SK-N-MC (cell line): ENCODE measurements at places on chromosomes 13 and 19.

- DNase-seq = no peak
Observed at GRCh38 chr19:54309811-54310210, 3.2 kb downstream of the LILRA5 start.

DNA sequence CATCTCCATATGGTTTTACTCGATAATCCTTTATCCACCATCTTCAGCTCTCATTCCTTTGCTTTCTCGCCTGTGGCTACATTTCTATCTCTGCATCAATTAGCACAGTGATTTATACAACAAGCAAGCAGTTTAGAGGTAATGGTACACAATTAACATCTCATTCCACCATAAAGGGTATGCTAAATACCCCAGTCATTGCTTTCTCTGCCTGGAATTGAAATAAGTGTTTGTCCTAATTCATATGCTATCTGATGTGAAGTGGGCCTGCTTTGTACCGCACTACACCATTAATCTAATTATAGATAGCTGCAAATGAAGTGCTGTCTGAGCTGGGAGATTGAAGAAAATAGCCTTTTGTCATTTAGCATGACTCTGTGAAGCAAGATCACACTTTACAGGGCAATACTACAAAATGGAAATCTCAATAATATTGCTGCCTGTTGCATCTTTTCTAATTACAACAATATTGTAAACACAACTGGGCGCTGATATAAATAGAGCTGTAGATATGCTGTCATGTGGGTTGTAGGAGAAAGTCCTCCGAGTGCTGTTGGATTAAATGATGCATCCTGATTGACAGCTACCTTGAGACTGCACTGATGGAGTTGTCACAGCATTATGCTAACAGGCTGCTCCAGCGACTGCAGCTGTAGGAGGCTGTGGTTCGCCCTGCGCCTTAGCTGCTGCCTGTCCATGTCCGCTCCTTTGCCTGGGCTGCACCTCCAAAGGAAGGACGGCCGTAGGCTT is 78.2 kb downstream of the GGACT start:
- DNase-seq = no peak

DNA sequence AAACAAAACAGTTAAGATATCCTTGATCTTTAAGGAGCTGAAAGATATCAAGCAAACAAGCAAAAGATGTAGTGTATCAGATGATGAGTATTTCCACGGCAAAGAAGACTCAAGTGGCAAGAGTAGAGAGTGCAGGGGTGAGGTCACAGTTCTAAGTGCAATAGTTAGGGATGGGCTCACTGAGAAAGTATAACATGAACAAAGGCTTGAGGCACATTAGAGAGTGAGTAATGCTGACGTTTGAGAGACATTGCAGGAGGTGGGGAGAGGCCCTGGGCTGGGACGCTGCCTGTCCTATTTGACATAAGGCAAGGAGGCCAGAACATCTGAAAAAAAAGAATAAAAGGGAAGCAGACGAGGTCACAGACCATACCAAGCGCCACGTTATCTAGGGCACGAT is 1.4 kb downstream of the DUXA start:
- no peak for DNase-seq

- DNase-seq = no peak
Observed at GRCh38 chr13:48678316-48678715, 24.6 kb downstream of the CYSLTR2 start.

GRCh38 chr13:113906571-113906970 is 42.7 kb upstream of the GAS6 start:
- DNase-seq = no peak

DNA sequence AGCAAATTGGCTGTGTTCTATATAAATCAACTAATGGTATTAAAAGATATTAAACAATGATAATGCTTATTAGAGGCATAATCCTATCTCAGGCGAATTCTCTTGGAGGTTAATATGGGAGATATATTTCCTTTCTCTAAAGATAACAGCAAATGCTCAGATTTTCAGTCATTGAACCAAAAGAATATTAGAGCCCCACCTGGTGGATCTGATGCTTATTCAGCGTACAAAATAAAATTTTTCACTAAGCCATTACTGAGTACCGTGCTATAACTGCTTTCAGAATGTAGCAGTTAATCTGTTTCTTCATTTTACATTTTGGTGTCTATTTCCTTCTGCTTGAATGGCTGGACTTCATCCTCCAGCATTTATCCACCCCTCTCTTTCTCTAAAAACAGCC is 143.3 kb upstream of the IPO5 start:
- DNase-seq = no peak

DNA sequence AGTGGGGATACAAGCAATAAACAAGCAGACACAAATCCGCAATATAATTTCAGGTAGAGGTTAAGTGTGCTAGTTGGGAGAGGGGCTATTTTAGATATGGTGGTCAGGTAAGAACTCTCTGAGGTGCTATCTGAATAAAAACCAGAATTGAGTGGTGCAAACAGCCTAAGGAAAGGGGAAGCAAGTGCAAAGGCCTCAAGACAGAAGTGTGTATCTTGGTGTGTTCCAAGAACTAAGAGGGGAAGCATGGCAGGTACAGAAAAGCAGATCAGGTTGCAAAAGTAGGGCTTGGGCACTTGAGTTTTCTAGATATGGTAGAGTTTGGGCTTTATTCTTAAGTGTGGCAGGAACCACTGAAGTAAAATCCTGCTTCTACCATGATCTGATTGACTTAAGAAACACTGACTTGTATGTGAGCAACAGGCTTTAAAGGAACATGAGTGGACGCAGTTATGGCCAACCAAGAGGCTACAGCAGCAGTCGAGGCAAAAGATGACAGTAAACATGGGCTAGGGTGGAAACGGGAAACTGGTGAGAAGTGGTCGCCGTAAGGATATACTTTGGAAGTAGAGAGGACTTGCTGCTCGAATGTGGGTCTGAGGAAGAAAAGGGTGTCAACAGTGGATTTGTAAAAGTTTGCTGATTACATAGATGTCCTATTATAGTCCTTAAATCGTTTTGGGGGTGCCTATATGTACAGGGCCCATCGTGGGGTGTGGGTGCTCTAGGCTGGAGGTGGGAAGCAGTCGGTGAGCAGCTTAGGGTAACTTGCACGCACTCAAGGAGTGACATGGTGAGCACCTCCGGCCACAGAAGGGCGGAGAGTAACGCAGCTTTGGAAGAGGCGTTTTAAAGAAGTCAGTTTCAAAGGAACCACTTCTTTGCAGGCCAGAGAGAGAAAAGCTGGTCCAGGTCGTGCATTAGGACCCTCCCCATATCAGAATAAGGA is 677 bp downstream of the TGDS start:
- DNase-seq = no peak

- DNase-seq = no peak
Observed at GRCh38 chr13:44040070-44040817, 160.5 kb downstream of the LACC1 start.

DNA sequence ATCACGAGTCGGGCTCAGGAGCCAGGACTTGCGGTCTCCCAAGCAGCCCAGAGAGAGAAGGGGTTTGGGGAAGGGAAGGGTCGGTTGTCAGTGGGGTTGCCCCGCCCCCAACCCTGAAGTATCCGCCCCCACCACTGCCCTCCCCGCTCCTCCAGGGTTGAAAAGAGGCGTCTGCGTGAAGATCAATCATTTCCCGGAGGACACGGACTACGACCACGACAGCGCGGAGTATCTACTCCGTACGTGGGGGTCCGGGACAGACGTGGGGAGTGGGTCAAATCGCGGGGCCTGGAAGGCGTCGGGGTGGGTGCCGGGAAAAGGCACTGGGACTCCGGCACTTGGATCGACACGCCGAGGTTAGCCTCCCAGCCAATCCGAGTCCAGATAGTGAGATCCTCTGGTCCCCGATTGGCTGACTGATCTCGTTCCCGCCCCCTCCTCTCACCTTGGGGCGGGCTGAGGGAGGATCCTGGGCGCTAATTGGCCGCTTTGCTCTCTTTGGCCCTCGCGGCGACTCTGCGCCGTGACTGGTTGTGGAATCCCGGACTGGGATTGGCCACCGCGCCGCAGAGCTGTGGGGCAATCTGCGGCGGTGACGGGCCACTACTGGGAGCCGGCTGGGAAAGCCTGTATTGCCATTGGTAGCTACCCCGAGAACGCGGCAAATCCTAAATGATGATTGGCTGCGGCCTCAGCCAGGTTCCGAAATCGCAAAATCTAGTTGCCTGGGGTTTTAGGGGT is 13.3 kb upstream of the CACNG6 start:
- no peak for DNase-seq

- DNase-seq = no peak
Observed at GRCh38 chr13:97492257-97492656, 58.3 kb downstream of the RAP2A start.

- no peak for DNase-seq
Observed at GRCh38 chr19:10566658-10567410, 1.0 kb upstream of the KRI1 start.

DNA sequence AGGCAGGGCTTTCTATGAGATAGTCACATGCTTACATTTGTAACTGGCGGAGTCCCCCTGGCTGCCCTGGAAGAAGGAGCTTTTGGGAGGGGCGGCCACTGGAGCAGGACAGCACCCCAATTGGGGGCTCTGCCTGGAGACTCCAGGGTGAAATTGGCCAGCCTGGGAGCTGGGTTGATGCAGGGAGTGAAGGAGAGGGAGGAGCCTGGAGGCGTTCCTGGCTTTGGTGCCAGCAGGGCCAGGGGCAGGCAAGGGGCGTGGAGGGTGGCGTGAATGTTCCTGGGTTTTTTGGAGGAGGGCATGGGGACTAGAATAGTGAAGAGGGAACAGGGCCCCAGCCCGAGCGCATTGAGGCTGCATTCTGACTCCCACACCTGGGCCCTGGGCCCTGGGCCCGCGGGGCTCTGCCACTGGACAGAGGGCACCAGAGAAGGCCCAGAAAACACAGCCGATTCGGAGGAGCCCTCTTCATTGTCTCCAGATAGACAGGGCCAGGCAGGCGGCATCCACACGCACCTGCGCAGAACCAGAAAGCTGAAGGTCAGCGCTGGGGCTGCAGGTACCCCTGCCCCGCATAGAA is 29.5 kb downstream of the COMP start:
- no peak for DNase-seq

GRCh38 chr13:37766502-37766901 is 103.1 kb downstream of the TRPC4 start:
- DNase-seq = no peak

DNA sequence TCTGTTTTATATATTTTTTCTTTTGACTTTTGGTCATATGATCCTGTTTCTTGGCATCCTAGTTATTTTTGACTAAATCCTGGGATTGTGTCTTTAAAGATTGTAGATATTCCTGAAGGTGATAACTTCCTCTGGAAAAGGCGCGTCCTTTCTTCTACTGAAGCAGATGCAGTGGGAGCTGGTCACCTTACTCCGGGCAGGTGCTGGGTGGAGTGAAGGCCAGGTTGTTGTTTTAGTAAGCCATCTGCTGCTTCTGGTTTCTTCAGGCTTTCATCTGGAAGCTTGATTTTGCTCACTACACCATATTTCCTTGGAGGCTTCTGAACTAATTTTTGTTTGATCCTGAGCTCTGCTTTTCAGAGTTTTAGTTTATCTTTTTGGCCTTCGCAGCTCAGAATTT is 21.5 kb downstream of the URI1 start:
- DNase-seq = no peak

DNA sequence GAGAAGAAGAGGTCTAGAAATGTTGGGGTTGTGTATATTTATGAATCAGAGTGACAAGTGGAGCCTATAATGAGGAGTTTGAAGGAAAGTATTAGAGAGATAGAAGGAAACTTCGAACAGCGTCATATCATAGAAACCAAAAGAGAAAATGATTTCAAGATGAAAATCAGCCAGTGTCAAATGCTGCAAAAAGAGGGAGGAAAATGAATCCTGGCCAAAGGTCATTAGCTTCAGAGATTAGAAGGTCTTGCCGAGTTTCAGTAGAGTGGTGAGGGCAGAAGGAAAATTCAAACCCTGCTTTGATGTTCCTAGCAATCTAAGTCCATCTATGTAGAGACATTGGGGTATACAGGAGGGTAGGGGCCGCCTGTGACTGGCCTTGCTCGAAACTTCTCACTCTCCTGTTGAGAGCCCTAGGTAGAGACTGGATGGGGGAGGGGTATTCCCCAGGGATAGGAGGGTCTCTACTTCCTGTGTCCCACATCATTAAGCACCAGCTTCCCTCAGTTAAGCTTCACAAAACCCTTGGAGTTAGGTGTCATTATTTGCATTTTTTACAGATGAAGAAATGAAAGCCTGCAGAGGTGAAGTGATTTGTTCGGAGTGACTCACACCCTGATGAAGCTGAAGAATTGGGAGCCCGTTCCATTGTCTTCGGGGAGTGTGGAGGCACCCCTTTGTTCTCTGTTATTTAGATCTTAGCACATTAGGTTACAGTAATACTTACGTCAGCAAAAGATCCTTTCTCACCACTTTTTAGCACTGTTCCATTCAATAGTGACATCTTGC is 62.8 kb downstream of the FGF9 start:
- DNase-seq = no peak

DNA sequence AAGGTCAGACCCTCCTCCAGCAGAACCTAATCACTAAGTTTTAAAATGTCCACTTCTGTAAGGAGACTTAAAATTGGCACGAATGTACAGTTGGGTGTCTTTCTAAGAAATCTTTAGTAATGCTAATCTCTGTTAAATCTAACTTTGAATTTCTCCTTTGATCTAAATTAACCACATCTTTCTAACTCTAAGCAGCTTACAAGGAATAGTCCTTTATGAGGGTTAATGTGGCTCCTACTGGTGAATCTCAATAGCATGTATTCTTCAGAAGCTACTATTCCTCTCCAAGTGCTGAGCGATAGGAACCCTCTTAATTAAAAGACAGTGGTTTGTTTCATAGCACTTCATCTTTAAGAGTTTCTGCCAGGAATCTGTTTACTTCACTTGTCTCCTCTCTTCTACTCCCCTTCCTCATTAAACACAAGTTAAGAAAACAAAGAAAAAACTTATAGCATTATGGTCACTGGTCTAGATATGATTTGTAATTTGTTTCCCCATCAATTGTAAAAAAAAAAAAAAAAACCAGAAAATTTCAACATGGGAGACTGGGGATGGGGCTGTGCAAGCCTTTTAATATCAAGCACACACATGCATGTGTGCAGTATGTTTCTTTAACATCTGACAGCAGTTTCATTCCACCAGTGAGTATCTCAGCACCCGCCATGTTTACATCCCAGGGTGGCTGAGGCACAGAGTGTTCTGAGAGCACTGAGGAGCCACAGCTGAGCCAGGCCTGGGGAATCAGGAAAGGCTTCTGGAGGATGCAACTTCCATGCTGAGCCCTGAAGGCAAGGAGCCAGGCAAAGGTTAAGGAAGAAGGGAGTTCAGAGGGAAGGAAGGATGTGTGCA is 57.7 kb downstream of the ATP7B start:
- DNase-seq = no peak

- DNase-seq = no peak
Observed at GRCh38 chr13:40206241-40207000, 460.0 kb downstream of the FOXO1 start.
